ENCODE measurements at places on chromosomes 12 and 14. TPM values are rescaled to one million over a fixed set of nuclear protein-coding genes. Genes with fewer than 3 reads are reported as not detected.

- H3K27me3 ChIP-seq: no peaks in the 10 kb centered on the region
- peaks cover 37% of the 10 kb centered on the region for H3K4me1 ChIP-seq
Observed at GRCh38 chr12:104285740-104286515, 17.6 kb upstream of the EID3 start.

DNA sequence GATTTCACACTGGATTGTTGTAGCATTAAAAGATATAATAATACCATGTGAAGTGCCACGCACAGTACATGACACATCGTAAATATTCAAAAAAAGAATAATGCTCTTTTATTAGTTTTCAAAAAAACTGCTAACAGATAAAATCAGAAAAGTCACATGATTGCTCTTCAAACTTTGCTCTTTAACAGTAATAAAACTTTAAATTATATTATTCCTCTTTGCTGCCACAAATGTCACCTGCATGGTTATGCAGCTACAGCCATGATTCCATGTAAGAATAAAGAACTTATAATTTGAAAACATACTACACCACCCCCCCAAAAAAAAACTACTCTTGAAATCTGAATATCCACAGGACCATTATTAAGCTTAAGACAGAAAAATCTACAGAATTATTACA is 90.0 kb downstream of the SLC2A13 start:
- peaks cover 21% of the 10 kb centered on the region for H3K4me1 ChIP-seq
- H3K27ac ChIP-seq: no peak overlapping the region
- H3K36me3 ChIP-seq: no peaks in the 10 kb centered on the region
- H3K27me3 ChIP-seq: no peaks in the 10 kb centered on the region
- no peak for DNase-seq

GRCh38 chr12:85004204-85004603 is 31.9 kb downstream of the TSPAN19 start:
- DNase-seq: no peak
- H3K4me3 ChIP-seq: no peak overlapping the region
- no peaks in the 10 kb centered on the region for H3K36me3 ChIP-seq
- H3K27me3 ChIP-seq: no peaks in the 10 kb centered on the region

DBX2 gene
- not detected for total RNA-seq

CLSTN3 gene
- 56.1 TPM for total RNA-seq
